Esophagus muscularis mucosa (tissue), 4 donors: ENCODE measurements at places on chromosomes 7 and 10. TPM values are rescaled to one million over a fixed set of nuclear protein-coding genes. Genes with fewer than 3 reads are reported as not detected.

Gene GRM3
- total RNA-seq = not detected

- no peak for DNase-seq
Measured at GRCh38 chr10:5538446-5538845, 13.7 kb downstream of the CALML3 start.

Gene AKR1C2
- 9.3 TPM for total RNA-seq

DNA sequence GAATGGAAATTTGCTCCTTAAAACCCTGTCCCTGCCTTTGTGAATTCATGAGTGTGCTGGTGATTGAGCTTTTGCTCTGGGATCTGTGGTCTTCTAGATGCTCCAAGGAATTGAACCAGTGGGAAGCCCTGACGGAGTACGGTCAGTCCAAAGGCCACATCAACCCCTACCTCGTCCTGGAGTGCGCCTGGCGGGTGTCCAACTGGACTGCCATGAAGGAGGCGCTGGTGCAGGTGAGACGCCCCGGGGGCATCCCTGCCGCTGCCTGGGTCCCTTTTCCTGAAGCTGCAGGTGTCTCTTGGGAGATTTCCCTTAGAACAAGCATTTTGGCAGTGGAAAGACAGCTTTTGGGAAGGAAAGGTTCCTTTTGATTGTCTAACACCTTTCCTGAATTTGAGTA lies 100.3 kb downstream of the TRRAP start:
- no peak for DNase-seq

DNA sequence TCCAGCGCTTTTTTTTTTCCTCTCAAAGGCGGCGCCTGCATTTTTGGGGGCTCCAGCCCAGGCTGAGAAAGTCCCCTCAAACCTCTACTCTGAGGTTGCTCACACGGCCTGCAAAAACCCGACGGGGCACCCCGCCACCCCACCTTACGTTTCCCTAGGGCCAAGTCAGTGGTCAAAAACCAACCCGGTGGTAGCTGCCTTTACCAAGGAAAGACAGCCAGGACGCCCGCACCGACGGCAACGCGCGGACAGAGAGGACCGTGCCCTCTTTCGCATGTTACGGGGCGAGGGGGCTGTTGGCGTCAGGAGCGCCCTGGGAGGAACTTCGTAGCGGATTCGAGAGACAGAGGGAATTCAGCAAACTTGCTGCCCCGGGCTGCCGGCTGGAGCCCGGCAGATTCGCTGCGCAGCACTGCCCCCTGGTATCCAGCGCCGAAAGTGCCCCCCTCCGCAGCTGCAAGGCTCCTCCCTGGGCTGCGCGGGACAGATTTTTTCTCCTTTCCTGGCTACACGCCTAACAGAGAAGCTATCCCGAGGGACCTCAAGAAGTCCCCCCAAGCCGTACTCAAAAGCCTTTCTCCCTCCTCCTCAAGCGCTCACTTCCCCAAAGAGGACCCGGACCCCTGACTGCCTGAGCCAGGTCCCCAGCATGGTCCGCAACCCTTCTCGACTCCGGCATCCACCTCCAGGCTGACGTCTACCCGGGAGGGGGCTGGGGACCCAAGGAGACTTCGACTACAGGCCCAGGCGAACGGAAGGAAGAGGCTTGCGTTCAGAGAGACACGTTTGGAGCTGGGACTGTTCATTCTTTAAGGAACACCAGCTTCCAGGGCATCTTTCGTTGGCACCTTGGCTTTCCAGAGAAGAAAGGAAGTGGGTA lies 27.7 kb upstream of the VAX1 start:
- DNase-seq = no peak

Gene FXYD4
- not detected for total RNA-seq

Gene HYAL4
- total RNA-seq = not detected

- DNase-seq = no peak
Measured at GRCh38 chr7:144830024-144830785, 5.6 kb downstream of the TPK1 start.

Gene HERPUD2
- total RNA-seq = 25.3 TPM

Gene ODAD2
- 0.83 TPM for total RNA-seq

Gene DCLRE1A
- 4.2 TPM for total RNA-seq

- no peak for DNase-seq
Measured at GRCh38 chr7:150405584-150406311, 26.6 kb downstream of the ZNF775 start.

DNA sequence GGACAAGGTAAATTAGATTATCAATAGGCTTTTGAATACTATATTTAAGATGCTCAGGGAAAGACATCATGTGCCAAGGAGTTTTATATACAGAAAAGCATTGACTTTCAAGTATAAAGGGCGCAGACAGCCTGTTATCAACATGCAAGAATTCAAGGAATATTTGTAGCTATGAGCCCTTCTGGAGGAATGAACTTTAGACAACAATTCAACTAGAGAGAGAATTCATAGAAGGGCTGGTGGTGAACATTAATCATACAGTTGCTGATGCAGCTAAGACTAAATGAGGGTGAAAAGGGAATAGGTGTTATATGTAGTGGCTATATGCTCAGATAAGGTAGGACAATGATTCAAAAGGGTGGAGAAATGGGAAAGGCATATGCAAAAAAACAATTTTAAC lies 41.2 kb downstream of the AOAH start:
- no peak for DNase-seq

DNA sequence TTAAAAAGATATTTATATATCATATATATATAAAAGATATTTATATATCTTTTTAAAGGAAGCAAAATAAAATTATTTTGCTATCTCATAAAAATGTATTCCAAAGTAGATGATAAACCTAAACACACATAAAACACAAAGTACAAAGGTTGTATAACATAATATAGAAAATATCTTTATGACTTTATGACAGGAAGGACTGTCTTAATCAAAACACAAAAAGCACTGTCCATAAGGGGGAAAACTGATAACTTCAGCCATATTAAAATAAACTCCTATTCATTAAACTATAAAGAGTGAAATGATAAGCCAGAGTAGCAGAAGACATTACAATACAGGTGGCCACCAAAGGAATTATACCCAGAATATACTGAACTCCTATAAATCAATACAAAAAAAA lies 34.8 kb downstream of the KDM7A start:
- no peak for DNase-seq

Gene CUZD1
- 0.63 TPM for total RNA-seq

- DNase-seq = no peak
Measured at GRCh38 chr7:34096777-34097176, 191.4 kb downstream of the BMPER start.

GRCh38 chr7:39547336-39547735 lies 18.9 kb upstream of the YAE1 start:
- no peak for DNase-seq

Gene ASB13
- total RNA-seq = 15.4 TPM

DNA sequence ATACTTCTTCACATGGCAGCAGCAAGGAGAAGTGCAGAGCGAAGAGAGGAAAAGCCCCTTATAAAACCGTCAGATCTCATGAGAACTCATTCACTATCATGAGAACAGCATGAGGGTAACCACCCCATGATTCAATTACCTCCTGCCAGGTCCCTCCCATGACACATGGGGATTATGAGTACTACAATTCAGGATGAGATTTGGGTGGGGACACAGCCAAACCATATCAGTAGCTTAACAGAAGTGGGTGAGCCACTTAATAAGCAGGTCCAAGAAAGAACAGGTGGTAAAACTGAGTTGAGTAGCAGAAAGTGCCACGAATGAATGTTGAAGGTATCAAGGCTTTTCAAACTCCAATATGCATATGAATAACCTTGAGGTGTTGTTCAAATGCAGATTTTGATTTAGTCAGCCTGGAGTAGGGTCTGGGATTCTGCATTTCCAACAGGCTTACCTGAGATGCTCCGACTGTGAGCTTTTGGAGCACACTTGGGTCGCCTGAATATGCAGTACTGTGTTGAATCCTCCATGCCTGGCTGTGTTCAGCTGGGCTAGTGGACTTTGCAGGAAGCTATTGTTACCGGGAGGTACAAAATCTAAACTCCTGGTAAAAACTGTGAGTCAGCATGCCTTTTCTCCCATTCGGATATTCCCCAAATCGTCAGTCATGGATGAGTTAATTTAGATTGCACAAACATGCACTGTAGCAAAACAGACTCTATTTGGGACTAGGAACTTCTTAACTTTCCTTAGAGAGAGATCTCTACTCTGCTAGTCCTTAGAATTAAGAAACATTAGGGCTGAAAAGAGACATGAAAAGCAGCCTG lies 69.0 kb upstream of the PRKCQ start:
- no peak for DNase-seq

DNA sequence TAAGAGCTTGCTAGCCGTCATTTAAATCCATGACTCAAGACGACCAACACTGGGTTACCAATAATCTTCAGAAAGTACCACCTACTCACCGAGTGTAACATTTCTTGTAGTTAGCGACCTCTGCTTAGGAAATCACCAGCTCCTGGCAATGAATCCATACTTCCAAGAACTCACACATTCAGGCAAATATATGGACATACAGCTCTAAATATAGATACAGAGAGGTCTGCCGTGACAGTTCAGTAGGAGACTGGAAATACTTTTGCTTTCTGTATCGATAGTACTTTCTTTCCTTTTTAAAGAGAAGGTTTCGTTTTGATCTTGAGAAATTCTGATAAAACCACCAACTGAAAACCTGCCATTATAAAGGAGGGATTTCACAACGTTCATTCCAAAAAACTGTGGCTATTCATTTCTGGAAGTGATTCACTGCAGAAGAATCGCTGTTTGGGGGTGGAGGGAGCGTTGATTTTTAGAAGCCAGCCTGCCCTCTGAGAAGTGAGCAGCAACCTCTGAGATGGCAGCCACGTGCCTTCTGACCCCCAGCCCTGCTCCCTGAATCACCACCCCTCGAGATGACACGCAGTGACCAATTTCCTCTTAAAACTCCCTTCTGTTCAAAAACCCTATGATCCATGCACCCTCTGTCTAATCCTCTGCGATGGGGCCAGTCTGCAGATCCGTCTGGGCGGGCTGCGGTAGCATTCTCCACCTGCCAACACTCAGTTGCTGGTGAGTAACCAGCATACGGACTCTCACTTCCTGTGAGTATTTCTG lies 179.0 kb upstream of the KLF14 start:
- no peak for DNase-seq

DNA sequence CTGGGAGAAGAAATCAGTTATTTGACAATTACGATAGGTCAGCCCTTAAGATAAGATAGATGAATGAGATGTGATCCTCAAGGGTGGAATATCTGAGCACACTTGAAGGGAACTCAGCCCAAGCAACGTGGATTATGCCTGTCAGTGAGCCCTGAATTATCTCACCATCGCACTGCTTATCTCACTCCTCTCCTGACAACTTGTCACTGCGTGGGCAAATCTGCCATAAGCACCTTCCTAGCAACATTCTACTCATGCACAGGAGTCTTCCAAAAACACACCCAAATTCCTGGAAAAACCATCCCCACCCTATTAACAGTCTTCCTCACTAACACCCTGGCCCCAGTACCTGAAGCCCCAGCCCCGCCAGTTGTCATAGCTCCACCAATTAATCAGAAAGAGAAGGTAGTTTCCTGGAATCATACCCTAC lies 46.5 kb upstream of the IL6 start:
- no peak for DNase-seq

- no peak for DNase-seq
Measured at GRCh38 chr10:113604572-113604971, 51.7 kb downstream of the HABP2 start.

GRCh38 chr7:128203710-128204214 lies 37.3 kb upstream of the LEP start:
- no peak for DNase-seq

DNA sequence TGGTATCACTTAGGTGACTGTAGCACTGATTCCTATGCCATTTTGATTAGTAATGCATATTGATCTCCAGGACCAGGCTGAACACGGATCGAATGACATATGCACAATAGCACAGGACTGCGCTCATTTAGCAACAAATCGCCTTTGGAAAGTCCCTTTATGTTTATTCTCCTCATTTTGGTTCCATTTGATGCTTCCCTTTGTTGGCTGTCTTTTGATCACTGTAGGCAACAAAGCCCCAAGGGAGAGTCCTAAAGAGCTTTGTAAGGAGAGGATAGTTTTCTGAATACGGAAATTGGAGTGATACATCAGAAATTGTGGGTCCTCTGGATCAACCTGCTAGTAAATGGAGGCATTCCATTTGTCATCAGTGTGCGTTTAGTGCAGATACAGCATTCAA lies 1111.4 kb downstream of the SORCS1 start:
- no peak for DNase-seq

DNA sequence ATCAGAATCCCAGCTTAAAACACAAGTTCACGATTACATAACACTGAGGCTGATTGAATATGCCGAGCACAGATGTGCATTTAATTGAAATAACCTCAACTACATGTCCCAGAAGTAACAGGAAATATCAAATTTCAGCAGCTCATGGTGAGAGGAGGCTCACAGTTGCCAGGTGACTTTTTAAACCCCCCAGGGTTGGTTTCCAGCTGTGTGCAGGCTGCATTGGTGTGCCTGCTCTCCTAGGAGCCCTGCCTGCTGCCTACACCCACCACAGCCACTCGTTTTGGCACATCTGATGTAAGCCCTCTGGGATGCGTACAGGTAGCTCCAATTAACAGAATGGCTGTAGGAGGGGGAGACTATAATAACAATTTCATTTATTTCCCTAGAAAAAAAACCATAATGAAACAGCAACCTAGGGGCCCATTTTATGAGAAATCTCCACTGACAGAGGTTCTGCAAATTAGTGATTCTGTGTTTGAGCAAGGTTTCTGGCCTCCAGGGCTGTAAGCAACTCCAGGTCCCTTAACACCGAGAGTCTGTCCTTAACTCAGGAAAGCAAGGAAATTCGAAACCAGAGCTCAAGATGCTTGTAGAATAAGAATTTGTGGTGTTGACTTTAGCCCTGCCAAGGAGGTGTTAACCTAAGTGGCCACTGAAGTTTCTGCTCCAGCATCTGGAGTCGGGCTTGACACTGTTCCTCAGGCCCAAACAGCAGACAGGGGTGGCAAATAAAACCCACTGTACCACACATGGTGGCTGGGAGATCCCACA lies 161.9 kb downstream of the BMPER start:
- no peak for DNase-seq

- no peak for DNase-seq
Measured at GRCh38 chr10:12381536-12382156, 32.3 kb downstream of the CAMK1D start.

DNA sequence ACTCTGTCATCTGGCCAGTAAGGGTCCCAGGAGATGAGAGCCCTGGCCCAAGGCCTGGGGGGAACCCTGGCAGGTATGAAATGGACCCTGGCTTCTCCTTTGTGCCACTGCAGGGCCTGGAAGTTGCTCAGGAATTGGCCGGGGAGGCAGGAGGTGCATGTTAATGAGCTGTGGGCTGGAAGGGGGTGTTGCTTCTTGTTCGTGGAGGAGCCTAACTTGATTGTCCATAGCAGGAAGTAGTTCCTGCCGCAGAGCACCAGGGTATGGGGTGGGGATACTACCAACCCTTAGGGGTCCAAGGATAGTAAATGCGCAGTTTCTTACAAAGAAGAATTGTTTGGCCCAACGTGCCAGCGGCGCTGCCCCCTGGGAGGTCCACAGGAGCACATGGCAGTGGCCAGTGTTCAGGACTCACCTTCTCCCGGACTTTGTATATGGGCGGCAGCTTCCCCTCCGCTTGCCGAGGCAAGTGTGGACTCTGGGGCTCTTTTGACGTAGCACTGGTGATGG lies 21.5 kb downstream of the TEX36 start:
- DNase-seq = no peak

Gene DNMBP
- total RNA-seq = 21.6 TPM
